ENCODE measurements at places on chromosomes 12 and 14. TPM values are rescaled to one million over a fixed set of nuclear protein-coding genes. Genes with fewer than 3 reads are reported as not detected.

DNA sequence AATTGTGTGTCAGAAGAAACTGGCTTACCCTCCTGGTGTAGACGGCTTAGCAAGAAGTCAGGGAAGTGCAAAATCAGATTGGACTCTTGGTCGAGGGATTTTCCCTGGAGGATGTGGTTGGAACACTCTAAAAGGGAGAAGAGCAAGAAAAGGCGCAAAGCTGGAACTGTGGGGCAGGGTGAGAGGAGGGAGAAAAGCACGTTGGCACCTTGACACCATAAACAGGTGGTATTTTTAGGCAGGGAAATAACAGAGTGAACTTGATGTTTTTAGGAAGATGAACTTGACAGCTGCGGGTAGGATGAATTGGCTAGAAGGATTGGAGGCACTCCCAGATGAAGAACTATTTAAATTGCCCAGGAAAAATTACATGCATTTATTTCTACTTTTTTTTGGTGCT lies 67.7 kb downstream of the HCAR2 start:
- no peak for DNase-seq

- DNase-seq, result no peak
Observed at GRCh38 chr12:129119537-129119936, 266.3 kb downstream of the GLT1D1 start.

- no peak for DNase-seq
Observed at GRCh38 chr12:122520676-122521075, 6.1 kb downstream of the RSRC2 start.

DNA sequence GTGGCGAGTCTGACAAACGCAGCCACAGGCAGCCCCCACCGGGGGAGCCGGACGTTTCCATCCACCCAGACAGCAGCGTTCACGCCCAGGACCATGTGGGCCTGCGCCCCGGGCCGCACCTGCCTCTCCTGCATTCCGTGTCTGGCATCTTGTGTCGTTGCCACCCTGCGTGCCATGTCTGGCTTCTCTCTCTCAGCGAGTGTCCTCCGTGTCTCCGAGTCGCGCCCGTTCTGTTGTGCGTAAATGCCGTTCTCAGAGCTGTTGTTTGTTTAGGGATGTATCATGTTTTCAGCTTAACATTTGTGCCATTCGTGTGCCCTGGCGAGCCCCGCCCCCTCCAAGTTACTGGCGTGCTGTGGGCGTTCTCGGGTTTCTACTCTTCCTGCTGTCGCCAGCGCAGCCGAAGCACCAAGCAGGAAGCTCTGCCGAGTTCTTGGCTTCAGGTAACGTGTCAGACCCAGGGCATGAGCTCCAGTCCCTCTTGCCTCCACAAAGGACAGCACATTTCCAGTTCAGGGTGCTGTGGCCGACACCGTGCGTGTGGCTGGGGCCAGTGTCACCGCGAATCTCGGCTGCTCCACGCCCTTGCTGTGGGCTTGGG lies 34.6 kb downstream of the NOC4L start:
- DNase-seq, result peak; percentile 48

GRCh38 chr14:97306133-97306759 lies 509.1 kb downstream of the VRK1 start:
- DNase-seq, result peak; percentile 17

- DNase-seq, result no peak
Observed at GRCh38 chr14:50926851-50927386, 17.4 kb downstream of the PYGL start.

DNA sequence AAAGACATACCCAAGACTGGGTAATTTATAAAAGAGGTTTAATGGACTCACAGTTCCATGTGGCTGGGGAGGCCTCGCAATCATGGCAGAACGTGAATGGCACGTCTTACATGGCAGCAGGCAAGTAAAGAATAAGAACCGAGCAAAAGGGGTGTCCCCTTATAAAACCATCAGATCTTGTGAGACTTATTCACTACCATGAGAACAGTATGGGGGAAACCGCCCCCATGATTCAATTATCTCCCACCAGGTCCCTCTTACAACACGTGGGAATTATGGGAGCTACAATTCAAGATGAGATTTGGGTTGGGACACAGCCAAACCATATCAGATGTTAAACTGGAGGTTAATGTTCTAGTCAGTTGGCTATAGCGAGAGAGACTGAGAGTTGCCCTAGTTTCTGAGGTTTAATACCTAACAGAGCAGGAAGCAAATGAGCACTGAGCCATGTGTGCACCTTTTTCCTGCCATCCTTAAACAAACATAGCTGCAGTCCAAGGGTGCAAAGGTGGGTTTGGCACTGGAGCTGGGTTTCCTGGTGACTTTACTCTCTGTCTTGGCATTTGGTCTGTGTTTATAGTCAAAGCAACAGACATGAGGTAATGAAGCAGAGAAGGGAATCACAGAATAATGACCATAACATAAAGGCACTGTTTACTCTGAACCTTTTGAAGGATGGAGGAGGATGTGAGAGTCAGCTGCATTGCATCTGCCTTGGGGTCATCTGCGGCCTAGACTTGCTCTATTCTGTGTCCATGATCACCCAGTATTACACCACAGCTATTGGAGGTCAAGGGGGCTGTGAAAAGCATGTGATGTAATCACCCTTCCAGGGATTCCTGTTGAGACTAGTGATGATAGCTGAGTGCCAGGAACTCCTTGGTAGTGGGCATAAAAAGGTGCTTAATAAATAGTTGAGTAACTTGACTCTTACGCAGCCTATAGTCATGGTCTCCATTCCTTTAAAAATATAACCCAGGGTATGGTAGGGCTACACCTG lies 83.6 kb upstream of the USP44 start:
- no peak for DNase-seq

- DNase-seq, result peak; percentile 73
Observed at GRCh38 chr14:91367173-91368171, 50.1 kb downstream of the CCDC88C start.

DNA sequence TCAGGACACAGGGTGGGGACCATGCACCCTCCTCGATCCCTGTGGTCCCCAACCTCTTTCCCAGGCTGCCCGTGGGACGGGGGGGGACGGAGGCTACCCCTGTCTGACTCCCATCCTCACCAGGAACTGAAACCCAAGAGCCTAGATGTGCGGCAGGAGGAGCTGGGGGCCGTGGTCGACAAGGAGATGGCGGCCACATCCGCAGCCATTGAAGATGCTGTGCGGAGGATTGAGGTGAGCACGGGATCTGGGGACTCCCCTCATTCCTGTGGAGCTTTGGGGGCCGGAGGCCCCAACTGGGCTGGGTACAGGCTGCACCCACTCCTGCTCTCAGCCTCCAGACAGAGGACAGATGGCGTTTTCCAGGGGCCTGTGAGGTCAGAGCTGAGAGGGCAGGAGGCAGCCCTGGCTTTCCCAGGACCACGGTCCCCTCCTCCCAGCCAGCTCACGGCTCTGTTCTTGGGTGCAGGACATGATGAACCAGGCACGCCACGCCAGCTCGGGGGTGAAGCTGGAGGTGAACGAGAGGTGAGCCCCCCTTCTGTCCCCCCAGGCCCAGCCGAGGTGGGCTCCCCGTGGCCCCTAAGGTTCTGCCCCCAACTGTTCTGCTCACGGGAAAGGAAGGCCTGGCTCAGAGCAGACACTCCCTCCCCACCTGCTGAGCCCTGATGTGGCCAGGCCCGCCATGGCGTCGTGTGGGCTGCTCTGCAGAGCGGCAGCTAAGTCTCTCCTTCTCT lies 24.2 kb downstream of the HIP1R start:
- DNase-seq, result no peak

- no peak for DNase-seq
Observed at GRCh38 chr12:25553098-25553497, at the start of gene LMNTD1. LMNTD1 (minus strand) TSS chr12:25553283; CDS start chr12:25552959, 324 bp downstream.

DNA sequence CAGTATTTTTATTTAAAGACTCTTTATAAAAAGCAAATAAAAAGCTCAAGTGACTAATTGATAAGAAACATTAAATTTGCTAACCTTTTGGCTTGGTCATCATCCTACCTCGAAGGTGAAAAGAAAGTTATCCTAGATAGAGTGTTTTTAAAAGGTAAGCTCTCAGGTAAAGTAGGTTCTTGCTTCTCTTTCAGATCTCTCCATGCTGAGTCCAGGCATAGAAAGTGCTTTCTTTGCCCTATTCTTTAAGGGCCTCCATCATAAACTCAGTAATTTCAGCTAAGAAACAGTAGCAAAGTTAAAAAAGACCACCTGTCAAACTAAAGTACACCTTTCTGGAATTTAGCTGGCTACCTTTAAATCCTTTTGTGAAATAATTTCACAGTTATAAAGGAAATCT lies 20.6 kb upstream of the ANHX start:
- no peak for DNase-seq

Gene TMEM117
- total RNA-seq, result 0.74 TPM

Gene VCPKMT
- 13.3 TPM for total RNA-seq

Gene SIX1
- total RNA-seq, result not detected

Gene CLEC14A
- not detected for total RNA-seq
